ENCODE measurements at places on chromosomes 16 and 17. TPM values are rescaled to one million over a fixed set of nuclear protein-coding genes. Genes with fewer than 3 reads are reported as not detected.

DNA sequence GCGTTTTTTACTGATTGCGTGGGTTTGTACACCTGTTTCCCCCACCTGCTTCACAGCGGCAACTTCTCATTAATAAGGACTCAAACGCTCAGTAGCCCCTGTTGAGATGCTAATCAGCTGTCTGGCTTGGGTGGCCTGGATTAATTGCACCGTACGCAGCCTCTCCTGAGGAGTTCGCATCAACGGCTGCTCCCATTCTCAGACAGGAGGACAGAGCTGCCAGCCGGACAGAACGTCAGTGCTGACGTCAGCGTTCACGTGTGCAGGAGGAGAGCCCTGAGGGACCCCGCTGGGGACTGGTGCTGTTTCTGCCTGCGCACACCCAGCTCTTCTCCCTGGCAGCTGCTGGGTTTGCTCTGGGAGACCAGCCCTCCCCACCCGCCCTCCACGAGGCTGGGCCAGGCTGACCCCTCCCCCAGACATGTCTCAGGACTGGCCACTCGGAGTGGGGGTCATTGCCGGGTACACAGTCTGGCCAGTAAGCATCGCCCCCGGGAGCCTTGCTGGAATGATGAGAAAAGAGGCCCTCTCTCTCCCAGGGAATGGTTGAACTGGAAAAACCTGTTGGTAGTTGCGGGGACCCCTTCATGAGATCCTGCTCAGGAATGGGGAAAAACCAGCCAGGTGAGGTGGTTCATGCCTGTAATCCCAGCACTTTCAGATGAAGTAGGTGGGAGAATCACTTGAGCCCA lies 5.7 kb upstream of the BANP start:
- H3K4me3 ChIP-seq = no peak overlapping the region
- peaks cover 23% of the 10 kb centered on the region for H3K4me1 ChIP-seq
- H3K27ac ChIP-seq = no peak overlapping the region
- no peaks in the 10 kb centered on the region for H3K36me3 ChIP-seq
- peaks cover 6% of the 10 kb centered on the region for H3K27me3 ChIP-seq

DNA sequence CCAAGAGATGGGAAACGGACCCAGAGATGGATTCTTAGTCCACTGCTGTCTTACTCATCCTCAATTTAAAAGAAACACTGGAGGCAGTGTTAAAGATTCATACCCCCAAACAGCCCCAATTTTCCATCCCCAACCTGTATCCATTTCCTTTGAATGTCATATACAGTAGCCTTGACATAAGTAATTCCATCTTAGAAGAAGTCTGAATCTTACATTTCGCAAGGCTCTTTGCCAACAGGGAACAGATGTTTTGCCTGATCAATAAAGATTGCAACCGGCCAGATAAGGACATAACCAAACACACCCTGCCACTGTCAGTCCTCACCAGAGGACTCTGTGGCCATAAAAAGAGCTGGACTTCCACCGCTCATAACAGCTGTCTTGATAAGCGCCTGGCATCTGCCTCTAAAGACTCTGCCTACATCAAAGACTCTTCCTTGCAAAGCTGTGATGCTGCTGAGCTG lies 59.0 kb upstream of the MED9 start:
- no peak overlapping the region for H3K27ac ChIP-seq
- DNase-seq = no peak
- no peak overlapping the region for H3K4me3 ChIP-seq
- no peaks in the 10 kb centered on the region for H3K27me3 ChIP-seq

DNA sequence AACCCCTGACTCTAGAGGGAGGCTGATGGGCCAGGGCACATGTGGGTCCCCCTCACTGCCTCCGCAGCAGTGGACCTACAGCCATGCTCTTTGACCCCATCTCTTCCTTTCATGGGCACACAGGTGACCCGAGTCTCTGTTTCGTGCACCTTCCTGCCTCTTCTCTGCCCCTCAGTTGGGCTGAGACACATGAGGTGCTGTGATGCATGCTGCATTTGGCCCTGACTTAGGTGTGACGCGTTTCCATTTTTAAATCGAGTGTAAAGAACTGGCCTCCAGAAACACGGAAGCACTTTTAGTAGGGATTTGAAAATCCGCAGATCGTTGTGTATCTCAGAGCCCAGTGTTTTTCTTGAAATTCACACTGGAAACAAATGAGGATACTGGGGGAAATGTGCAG lies 24.6 kb downstream of the C16orf90 start:
- no peak overlapping the region for H3K4me3 ChIP-seq
- no peak overlapping the region for H3K27ac ChIP-seq
- H3K27me3 ChIP-seq = no peaks in the 10 kb centered on the region
- DNase-seq = no peak

GRCh38 chr16:12453832-12454231 lies 349.9 kb downstream of the CPPED1 start:
- no peak overlapping the region for H3K4me3 ChIP-seq
- no peak overlapping the region for H3K27ac ChIP-seq
- H3K36me3 ChIP-seq = peaks cover 3% of the 10 kb centered on the region
- peaks cover 13% of the 10 kb centered on the region for H3K4me1 ChIP-seq
- DNase-seq = no peak

DNA sequence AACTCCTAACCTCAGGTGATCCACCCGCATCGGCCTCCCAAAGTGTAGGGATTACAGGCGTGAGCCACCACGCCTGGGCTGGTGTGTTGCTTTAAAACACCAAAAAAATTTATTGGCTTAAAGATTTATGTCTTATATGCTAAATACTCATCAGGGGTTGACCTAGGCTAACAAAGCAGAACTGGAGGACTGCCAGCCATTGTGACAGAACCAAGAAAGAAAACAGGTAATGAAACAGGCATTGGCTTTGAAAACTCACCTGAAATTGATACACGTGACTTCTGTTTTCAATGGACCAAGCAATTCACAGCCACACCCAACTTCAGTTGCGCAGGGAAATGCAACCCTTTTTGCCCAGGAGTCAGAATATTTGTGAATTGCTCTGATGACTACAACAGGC lies 4.9 kb upstream of the PHAF1 start:
- peaks cover 9% of the 10 kb centered on the region for H3K36me3 ChIP-seq
- H3K4me3 ChIP-seq = no peak overlapping the region
- H3K4me1 ChIP-seq = peaks cover 10% of the 10 kb centered on the region
- DNase-seq = no peak

- no peak for DNase-seq
- H3K36me3 ChIP-seq = peaks cover 20% of the 10 kb centered on the region
- H3K4me1 ChIP-seq = peaks cover 43% of the 10 kb centered on the region
- peak overlapping the region; percentile 99 for H3K27ac ChIP-seq
Measured at GRCh38 chr17:75183999-75184884, 1.5 kb upstream of the SUMO2 start.

The ABCC3 gene
- not detected for total RNA-seq

The ZNF594 gene
- total RNA-seq = 11.3 TPM

The CFAP52 gene
- not detected for total RNA-seq

DNA sequence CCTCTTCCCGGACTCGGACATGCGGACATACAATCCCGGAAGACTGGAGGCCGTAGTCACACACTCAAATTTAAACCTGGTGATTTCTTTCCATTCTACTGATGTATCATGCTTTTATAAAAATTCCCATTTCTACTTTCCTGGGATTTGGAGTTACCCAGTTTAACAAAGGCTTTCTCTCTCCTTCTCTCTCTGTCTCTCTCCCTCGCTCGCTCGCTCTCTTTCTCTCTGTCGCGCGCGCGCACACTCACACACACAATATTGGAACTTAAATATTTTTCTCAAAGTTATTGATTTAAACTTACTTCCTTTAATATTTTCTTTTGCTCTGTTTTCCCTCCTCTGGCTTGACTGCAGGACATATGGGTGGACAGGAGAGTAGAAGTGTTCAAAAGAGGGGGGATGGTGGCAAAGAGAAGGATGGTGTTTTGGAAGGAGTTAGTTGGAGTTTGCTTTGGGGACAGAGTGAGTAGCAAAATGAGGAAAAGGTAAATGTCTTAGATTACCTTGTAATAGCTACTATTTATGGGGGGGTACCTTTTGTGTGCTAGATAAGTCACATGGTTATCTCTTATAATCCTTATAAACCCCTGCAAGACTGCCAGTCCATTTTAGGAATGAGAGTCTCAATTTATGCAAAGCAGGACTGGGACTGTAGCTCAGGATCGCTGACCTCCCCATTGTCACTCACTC lies 878 bp upstream of the TRIM25 start:
- peaks cover 55% of the 10 kb centered on the region for H3K36me3 ChIP-seq
- no peaks in the 10 kb centered on the region for H3K27me3 ChIP-seq
- H3K4me3 ChIP-seq = peak overlapping the region; percentile 98
- no peak for DNase-seq
- peak overlapping the region; percentile 94 for H3K27ac ChIP-seq
- peaks cover 55% of the 10 kb centered on the region for H3K4me1 ChIP-seq

All from activated CD8-positive, alpha-beta memory T cell treated with anti-CD3 and anti-CD28 coated beads, Interleukin-2, amount 10 ng/mL, durations not matched to agents 7 days and 5 days (primary cell).